Thymus (tissue), 14 donors: ENCODE measurements at places on chromosomes 11 and 22.
A peak's percentile ranks its signal among the peaks of the same experiment; 100 is the strongest.

DNA sequence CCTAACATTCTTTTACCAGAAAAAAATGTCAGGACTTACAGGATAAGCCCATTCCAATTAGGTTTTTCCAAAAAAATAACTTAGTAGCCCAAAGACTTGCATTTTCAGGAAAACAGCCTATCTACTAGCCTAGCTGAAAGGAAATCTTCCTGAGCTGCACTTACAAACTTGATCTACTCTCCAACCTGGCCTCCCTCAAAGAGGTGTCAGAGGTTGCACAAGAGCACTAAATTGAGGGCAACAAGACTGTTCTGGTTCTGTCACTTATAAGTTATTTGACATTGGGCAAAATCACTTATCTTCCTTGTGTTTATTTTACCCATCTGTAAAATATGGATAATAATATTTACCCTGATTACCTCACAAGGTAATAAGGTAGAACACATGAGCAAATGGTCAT lies 7.9 kb upstream of the SOX6 start:
- no peaks in the 10 kb centered on the region for H3K27me3 ChIP-seq
- H3K36me3 ChIP-seq = no peaks in the 10 kb centered on the region
- DNase-seq = no peak
- H3K4me1 ChIP-seq = no peaks in the 10 kb centered on the region

- H3K36me3 ChIP-seq = peaks cover 65% of the 10 kb centered on the region
- DNase-seq = no peak
- no peak overlapping the region for H3K4me3 ChIP-seq
- no peak overlapping the region for H3K27ac ChIP-seq
- no peaks in the 10 kb centered on the region for H3K27me3 ChIP-seq
- H3K4me1 ChIP-seq = peaks cover 21% of the 10 kb centered on the region
Measured at GRCh38 chr22:31341386-31342088, 4.6 kb downstream of the PATZ1 start.

GRCh38 chr11:30159546-30159945 lies 71.3 kb upstream of the FSHB start:
- no peak for DNase-seq
- H3K27me3 ChIP-seq = no peaks in the 10 kb centered on the region
- H3K4me3 ChIP-seq = no peak overlapping the region
- H3K4me1 ChIP-seq = no peaks in the 10 kb centered on the region
- no peaks in the 10 kb centered on the region for H3K36me3 ChIP-seq
- no peak overlapping the region for H3K27ac ChIP-seq

DNA sequence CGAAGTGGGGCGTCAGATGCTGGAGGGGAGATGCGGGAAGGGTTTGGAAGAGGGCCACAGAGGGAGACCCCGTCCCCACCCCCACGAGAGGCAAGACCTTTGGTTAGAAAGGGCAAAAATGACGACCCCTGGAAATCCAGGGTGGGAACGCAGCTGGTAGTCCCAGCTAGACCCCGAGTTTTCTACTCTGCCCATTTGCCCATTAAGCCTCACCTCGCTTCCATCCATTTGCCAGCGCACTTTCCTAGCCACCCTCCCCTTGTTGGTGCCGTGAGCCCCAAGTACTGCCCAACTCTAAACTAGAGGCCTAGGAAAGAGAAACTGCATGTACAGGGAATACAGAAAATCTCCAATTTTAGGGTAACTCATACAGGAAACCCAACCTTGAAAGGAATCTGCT lies 370 bp downstream of the DDX25 start:
- no peak overlapping the region for H3K27ac ChIP-seq
- no peaks in the 10 kb centered on the region for H3K36me3 ChIP-seq
- H3K4me1 ChIP-seq = peaks cover 14% of the 10 kb centered on the region
- H3K27me3 ChIP-seq = peaks cover 32% of the 10 kb centered on the region
- no peak for DNase-seq

DNA sequence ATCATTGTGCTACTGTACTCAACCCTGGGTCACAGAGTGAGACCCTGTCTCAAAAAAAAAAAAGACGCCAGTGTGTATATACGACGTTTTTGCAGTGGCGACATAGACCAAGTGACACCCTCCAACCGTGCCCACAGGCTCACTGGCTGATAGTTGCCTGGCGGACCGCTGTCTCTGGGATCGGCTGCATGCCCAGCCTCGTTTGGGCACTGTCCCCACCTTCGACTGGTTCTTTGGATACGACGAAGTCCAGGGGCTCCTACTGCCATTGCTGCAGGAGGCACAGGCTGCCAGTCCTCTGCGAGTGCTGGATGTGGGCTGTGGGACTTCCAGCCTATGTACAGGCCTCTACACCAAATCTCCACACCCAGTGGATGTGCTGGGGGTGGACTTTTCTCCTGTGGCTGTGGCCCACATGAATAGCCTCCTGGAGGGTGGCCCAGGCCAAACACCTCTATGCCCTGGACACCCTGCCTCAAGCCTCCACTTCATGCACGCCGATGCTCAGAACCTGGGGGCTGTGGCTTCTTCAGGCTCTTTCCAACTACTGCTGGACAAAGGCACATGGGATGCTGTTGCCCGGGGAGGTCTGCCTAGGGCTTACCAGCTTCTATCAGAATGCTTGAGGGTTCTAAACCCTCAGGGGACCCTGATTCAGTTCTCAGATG lies 1.3 kb downstream of the CSKMT start:
- peaks cover 33% of the 10 kb centered on the region for H3K36me3 ChIP-seq
- H3K27me3 ChIP-seq = no peaks in the 10 kb centered on the region
- peak overlapping the region; percentile 90 for H3K4me3 ChIP-seq
- DNase-seq = no peak
- peak overlapping the region; percentile 82 for H3K27ac ChIP-seq

- no peak overlapping the region for H3K27ac ChIP-seq
- no peaks in the 10 kb centered on the region for H3K36me3 ChIP-seq
- no peak overlapping the region for H3K4me3 ChIP-seq
- DNase-seq = no peak
- H3K27me3 ChIP-seq = no peaks in the 10 kb centered on the region
Measured at GRCh38 chr11:86577644-86578636, 94.5 kb downstream of the ME3 start.

- peak within 1 kb of the TSS; percentile 58 for H3K4me3 ChIP-seq
- DNase-seq = no peak
- peaks cover 13% of the 10 kb centered on the region for H3K4me1 ChIP-seq
- peaks cover 74% of the 10 kb centered on the region for H3K27me3 ChIP-seq
- no peaks in the 10 kb centered on the region for H3K36me3 ChIP-seq
Measured at GRCh38 chr22:23070418-23071229, at the start of gene GNAZ. Gene GNAZ, plus strand, starts transcription at chr22:23070519. Its CDS starts 25,177 bp downstream, at chr22:23095696.

- no peaks in the 10 kb centered on the region for H3K27me3 ChIP-seq
- DNase-seq = no peak
- no peaks in the 10 kb centered on the region for H3K36me3 ChIP-seq
- no peaks in the 10 kb centered on the region for H3K4me1 ChIP-seq
Measured at GRCh38 chr11:118841469-118842242, 42.0 kb upstream of the CXCR5 start.

- no peaks in the 10 kb centered on the region for H3K36me3 ChIP-seq
- DNase-seq = no peak
- no peaks in the 10 kb centered on the region for H3K4me1 ChIP-seq
- peaks cover 3% of the 10 kb centered on the region for H3K27me3 ChIP-seq
Measured at GRCh38 chr11:59710136-59710847, 3.4 kb downstream of the OR10V1 start.

- no peak overlapping the region for H3K27ac ChIP-seq
- no peak overlapping the region for H3K4me3 ChIP-seq
- H3K27me3 ChIP-seq = no peaks in the 10 kb centered on the region
- no peak for DNase-seq
- H3K4me1 ChIP-seq = no peaks in the 10 kb centered on the region
- no peaks in the 10 kb centered on the region for H3K36me3 ChIP-seq
Measured at GRCh38 chr11:110755941-110756340, 43.7 kb upstream of the ARHGAP20 start.

GRCh38 chr11:61347916-61348461 lies 13.7 kb downstream of the CYB561A3 start:
- H3K36me3 ChIP-seq = peaks cover 44% of the 10 kb centered on the region
- H3K27ac ChIP-seq = no peak overlapping the region
- H3K27me3 ChIP-seq = no peaks in the 10 kb centered on the region
- no peaks in the 10 kb centered on the region for H3K4me1 ChIP-seq
- DNase-seq = no peak
- no peak overlapping the region for H3K4me3 ChIP-seq

DNA sequence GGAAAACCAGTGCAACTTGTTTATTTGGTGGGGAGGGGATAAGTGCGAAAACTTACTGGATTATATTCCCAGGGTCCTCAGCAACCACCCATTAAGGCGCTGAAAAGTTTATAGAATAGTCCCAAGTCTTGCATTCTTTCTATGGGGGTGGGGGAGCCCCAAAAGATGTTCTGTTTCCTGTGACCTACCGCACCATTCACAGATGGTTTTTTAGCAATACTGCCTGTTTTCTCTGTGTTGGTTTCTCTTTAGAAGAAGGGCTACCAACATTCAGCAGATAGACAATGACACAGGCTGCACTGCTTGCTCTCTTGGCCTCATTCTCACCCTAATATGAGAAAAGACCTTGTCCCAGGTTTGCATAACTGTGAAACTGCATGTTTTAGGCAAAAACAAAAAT lies 86.5 kb downstream of the FAM76B start:
- no peak for DNase-seq
- H3K4me3 ChIP-seq = no peak overlapping the region
- H3K27ac ChIP-seq = no peak overlapping the region
- no peaks in the 10 kb centered on the region for H3K27me3 ChIP-seq

DNA sequence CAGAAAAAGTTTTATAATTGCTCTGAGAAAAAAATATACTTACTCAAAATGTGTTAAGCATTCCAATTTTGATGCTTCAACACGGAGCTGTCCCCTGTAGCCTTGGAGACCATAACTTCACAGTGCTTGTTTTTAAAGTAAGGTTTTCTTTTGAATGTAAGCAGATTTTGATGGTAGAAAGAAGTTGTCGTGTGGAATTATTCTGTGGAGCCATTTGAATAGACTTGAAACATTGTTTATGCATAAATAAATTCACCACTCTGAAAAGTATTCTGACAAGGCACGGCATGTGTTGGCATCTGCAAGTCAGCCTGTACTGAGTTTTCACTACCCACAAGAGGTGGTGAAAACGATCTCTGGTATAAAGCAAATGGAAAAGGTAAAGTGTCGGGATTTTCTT lies 115.5 kb downstream of the UVRAG start:
- H3K27ac ChIP-seq = no peak overlapping the region
- no peaks in the 10 kb centered on the region for H3K36me3 ChIP-seq
- no peak for DNase-seq
- H3K4me1 ChIP-seq = no peaks in the 10 kb centered on the region
